ENCODE measurements at places on chromosomes 3 and 15. TPM values are rescaled to one million over a fixed set of nuclear protein-coding genes. Genes with fewer than 3 reads are reported as not detected.
A peak's percentile ranks its signal among the peaks of the same experiment; 100 is the strongest.

- no peak for DNase-seq
These were observed 185.0 kb upstream of the TOPAZ1 start for GRCh38 chr3:44056446-44057240.

GRCh38 chr3:113035387-113035982, 44.7 kb downstream of the GTPBP8 start:
- DNase-seq, result peak; percentile 62

GRCh38 chr3:37217098-37217849, 42.9 kb upstream of the LRRFIP2 start:
- no peak for DNase-seq

DNA sequence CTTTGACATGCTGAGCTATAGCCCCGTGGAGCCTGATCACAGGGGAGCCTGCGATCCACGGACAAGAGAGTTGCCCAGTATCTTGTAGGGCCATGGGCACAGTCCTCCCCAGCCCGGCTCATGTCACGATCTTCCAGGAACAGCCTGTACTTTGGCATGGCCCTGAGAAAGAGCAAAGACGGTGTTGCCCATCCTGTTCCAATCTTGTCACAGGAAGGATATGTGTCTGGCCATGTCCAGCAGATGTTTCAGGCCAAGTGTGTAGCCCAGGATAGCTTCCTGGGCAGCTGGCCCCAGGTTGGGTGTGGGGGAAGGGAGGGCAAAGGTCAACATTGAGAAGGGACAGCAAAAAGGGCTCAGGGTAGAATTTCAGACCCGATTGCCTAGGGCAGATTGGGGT, 17.0 kb upstream of the RPL29 start:
- DNase-seq, result no peak

- no peak for DNase-seq
These were observed 72.8 kb downstream of the KCNH8 start for GRCh38 chr3:19221081-19221480.

DNA sequence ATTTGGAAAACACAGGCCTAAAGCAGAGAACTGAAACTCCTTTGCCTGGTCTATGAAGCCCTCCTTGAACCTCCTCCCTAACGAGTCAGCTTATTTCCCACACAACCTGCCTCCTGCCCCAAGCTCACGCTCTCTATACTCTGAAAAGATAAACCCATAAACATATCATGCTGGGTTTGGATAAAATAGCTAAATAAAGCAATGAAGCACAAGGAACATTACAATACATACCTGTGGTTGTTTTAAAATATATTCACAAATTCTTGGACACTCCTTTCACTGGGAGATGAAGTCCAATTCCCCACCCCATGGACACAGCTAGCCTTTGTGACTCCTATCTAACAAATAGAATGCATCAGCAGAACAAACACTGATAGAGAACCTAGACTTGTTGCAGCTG, 98.2 kb downstream of the PLCH1 start:
- no peak for DNase-seq

SCAANT1 gene
- total RNA-seq, result not detected

KY gene
- total RNA-seq, result not detected
